ENCODE measurements at places on chromosomes 16 and 17. TPM values are rescaled to one million over a fixed set of nuclear protein-coding genes. Genes with fewer than 3 reads are reported as not detected.
A peak's percentile ranks its signal among the peaks of the same experiment; 100 is the strongest.

The OTOP3 gene
- 0.31 TPM for total RNA-seq

DNA sequence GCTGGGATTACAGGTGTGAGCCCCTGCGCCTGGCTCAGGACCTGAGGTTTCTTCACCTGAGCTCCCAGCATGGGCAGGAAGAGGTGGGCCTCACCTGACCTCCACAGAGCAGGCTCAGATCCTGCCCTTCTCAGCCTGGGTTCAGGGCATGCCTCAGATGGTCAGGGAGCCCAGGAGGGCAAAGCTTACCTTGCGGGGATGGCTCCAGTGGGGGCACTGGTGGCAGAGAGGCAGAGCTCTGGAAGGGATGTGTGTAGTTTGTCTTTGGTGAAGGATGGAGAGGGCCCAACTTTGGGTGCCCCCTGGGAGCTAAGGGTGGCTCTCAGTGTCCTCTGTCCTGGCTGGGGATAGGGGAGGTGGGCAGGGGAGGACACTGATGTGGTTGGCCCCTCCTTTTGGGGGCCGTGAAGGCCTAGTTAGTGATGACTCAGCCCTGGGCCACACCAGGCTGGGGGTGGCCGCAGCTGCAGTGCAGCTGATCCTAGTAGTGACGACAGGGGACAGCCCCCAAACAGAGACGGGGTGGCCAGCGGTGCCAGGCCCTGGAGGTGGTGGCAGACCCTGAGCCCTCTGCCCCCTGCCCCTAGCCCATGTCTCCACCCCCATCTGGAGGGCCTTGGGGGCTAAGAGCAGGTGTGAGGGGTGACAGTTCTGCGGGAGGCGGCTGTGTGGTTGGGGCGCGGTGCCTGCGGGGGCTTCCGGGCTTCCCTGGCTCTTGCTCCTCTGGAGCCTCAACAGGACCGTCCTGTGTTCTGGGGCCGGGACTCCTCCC, 5.8 kb downstream of the NHERF2 start:
- H3K27ac ChIP-seq, result peak overlapping the region; percentile 45
- ATAC-seq, result peak; percentile 17
- peaks cover 56% of the 10 kb centered on the region for H3K4me1 ChIP-seq
- no peaks in the 10 kb centered on the region for H3K27me3 ChIP-seq
- H3K4me3 ChIP-seq, result no peak overlapping the region

The GPT2 gene
- total RNA-seq, result 3.8 TPM

GRCh38 chr17:59746849-59747445, 39.5 kb downstream of the VMP1 start:
- no peak overlapping the region for H3K27ac ChIP-seq
- H3K36me3 ChIP-seq, result peaks cover 25% of the 10 kb centered on the region
- no peak overlapping the region for H3K4me3 ChIP-seq
- ATAC-seq, result no peak

DNA sequence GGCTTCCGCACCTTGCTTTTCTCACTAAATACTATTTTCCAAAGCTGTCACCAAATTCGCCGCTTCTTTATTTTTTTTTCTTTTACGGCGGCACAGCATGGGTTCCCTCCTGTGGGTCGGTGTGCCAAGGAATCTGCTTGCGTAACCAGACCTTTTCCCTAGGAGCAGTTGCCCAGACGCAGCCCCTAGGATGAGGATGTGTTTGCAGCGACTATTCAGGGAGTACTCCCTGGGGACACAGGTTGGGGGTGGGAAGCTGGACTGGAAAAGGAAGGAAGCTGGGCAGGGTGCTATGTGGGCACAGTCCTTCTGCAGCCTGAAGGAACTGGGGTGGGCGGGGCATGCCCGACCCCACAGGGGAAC, 49.0 kb upstream of the ZCCHC14 start:
- H3K36me3 ChIP-seq, result no peaks in the 10 kb centered on the region
- no peak for ATAC-seq
- no peaks in the 10 kb centered on the region for H3K4me1 ChIP-seq
- H3K27me3 ChIP-seq, result peaks cover 34% of the 10 kb centered on the region

DNA sequence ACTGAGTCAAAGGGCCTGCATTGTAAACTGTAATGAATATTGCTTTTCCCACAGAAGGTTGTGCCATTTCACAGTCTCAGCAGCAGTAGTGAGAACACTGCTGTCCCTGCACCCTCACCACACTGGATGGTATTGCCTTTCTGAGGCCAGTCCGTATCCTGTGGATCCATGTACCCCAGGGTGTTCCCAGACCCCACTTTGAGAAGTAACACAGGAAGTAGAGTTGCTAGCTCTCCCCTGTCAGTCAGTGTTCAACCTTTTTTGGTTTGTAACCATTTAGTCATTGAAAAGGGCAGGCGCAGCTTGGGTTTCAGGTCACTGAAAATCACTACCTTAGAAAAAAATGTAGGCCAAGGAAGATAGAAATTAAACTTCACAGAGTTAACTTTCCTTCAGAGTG, 37.9 kb downstream of the SLFN12L start:
- H3K4me1 ChIP-seq, result no peaks in the 10 kb centered on the region
- H3K27me3 ChIP-seq, result peaks cover 88% of the 10 kb centered on the region
- H3K4me3 ChIP-seq, result no peak overlapping the region
- no peaks in the 10 kb centered on the region for H3K36me3 ChIP-seq
- H3K27ac ChIP-seq, result no peak overlapping the region

The GDPD1 gene
- 6.2 TPM for total RNA-seq

GRCh38 chr17:74042744-74043486, 160.6 kb upstream of the RPL38 start:
- no peaks in the 10 kb centered on the region for H3K4me1 ChIP-seq
- H3K27ac ChIP-seq, result no peak overlapping the region
- no peak overlapping the region for H3K4me3 ChIP-seq
- peaks cover 30% of the 10 kb centered on the region for H3K27me3 ChIP-seq
- H3K36me3 ChIP-seq, result no peaks in the 10 kb centered on the region
- ATAC-seq, result peak; percentile 73

- no peaks in the 10 kb centered on the region for H3K4me1 ChIP-seq
- no peak overlapping the region for H3K27ac ChIP-seq
- no peak for ATAC-seq
Measured at GRCh38 chr16:49592546-49593423, 219.2 kb downstream of the C16orf78 start.

DNA sequence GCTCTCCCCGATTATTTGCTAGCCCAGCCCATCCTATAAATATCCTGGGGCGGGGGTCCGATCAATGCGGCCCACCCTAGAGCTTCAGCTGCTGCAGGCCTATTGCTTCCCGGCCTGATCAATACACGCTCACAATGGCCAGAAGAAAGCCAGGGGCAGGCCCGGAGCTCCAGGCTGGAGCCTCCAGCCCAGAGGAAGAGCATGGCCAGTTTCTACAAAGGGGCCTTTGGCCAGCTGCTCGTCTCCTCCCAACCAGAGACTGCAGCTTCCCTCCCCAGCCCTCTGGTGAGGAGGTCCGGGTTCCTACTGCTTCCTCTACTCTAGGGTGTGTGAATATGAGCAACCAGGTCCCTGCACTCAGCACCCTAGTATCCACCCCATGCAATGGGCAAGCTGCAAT, 36.7 kb downstream of the SALL1 start:
- no peaks in the 10 kb centered on the region for H3K4me1 ChIP-seq
- H3K4me3 ChIP-seq, result no peak overlapping the region
- H3K36me3 ChIP-seq, result no peaks in the 10 kb centered on the region
- ATAC-seq, result no peak
- peaks cover 82% of the 10 kb centered on the region for H3K27me3 ChIP-seq
- no peak overlapping the region for H3K27ac ChIP-seq

DNA sequence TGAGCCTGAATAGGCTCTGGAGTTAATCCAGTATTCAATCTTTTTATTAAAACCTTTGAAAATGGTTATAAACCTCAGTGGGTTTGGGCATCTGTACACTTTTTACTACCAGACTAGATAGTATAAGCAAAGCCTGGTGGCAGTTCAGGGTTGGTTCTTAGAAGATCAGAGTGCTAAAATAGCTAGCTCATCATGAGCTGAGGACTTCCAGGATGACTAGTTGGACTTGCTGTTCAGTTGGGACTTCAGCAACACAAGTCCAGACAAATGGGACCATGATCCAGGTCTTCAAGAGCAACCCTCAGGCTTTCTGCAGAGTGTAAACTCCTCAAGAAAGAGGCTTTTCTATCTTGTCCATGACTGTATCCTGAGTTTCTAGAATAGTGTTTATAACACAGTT, 1.2 kb upstream of the ZNF19 start:
- no peaks in the 10 kb centered on the region for H3K36me3 ChIP-seq
- no peak for ATAC-seq
- no peaks in the 10 kb centered on the region for H3K4me1 ChIP-seq
- H3K27me3 ChIP-seq, result no peaks in the 10 kb centered on the region
- no peak overlapping the region for H3K4me3 ChIP-seq
- no peak overlapping the region for H3K27ac ChIP-seq

- peaks cover 35% of the 10 kb centered on the region for H3K4me1 ChIP-seq
- H3K27me3 ChIP-seq, result no peaks in the 10 kb centered on the region
- peak overlapping the region; percentile 39 for H3K4me3 ChIP-seq
- H3K27ac ChIP-seq, result peak overlapping the region; percentile 74
Measured at GRCh38 chr17:81285179-81285878, 9.8 kb downstream of the SLC38A10 start.

GRCh38 chr17:80270104-80270503, 9.5 kb downstream of the RNF213 start:
- no peaks in the 10 kb centered on the region for H3K4me1 ChIP-seq
- no peak overlapping the region for H3K27ac ChIP-seq
- no peaks in the 10 kb centered on the region for H3K36me3 ChIP-seq
- H3K4me3 ChIP-seq, result no peak overlapping the region
- no peak for ATAC-seq

The SHMT1 gene
- 23.0 TPM for total RNA-seq

Measured in gastroesophageal sphincter (tissue), 4 donors.